ENCODE measurements at places on chromosomes 16 and 17. TPM values are rescaled to one million over a fixed set of nuclear protein-coding genes. Genes with fewer than 3 reads are reported as not detected.

GRCh38 chr17:61255647-61256046, 144.0 kb upstream of the TBX2 start:
- no peaks in the 10 kb centered on the region for H3K36me3 ChIP-seq
- H3K27ac ChIP-seq, result no peak overlapping the region
- no peak overlapping the region for H3K4me3 ChIP-seq
- DNase-seq, result no peak

DNA sequence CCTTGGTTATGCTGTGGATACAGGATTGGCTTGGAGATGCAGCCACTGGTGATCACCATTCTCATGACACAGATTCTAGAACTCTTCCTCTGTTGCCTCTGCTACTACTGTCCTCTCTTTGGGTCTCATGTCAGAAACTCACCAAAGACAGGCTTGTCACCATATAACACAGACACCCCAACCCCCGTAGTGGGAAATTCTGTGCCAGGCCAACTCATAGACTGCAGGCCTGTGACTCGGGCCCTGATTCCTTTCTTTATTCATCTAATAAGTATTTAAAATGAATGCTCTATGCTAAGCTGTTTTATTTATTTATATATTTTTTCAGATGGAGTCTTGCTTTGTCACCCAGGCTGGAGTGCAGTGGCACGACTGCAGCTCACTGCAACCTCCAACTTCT, 9.5 kb downstream of the CYB5D2 start:
- no peaks in the 10 kb centered on the region for H3K27me3 ChIP-seq
- no peak overlapping the region for H3K4me3 ChIP-seq
- DNase-seq, result no peak
- no peaks in the 10 kb centered on the region for H3K4me1 ChIP-seq
- no peaks in the 10 kb centered on the region for H3K36me3 ChIP-seq
- no peak overlapping the region for H3K27ac ChIP-seq

- no peaks in the 10 kb centered on the region for H3K36me3 ChIP-seq
- DNase-seq, result no peak
- peak overlapping the region; percentile 73 for H3K4me3 ChIP-seq
- H3K4me1 ChIP-seq, result peaks cover 16% of the 10 kb centered on the region
- H3K27me3 ChIP-seq, result no peaks in the 10 kb centered on the region
- peak overlapping the region; percentile 61 for H3K27ac ChIP-seq
Measured at GRCh38 chr16:970386-970765, 408 bp downstream of the LMF1 start.

Gene TOB1
- polyA plus RNA-seq, result 53.4 TPM

DNA sequence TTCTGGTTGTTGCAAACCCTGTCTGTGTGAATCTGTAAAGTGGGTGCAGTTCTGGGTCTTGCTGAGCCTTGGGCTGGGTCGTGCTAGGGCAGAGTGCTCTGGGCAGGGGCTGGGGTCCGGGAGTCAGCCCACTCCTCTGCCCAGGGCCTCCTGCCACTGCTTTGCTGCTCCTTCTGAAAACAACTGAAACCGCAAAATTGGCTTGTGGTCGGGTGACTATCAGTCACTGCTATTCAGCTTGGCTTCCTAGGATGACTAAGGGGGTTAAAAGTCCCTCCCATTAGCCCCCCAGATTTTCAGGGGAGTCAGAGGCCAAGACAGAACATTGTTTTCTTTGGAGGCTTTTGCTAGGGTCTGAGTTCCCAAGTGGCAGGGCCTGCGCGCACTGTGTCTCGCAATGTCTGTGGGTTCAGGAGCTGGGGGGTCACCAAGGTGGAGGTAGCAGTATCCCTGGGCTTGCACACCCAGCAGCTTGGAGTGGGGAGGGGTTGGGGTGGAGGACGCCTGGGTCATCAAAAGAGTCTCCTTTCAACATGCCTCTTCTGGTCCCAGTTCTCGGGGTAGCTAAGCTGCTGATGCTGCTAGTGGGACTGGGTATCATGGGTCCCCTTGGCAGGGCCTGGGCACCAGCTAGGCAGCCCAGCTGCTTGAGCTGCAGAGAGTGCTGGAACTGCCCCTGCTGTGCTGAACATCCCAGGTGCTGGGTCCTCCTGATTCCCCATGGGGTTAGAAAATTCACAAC, 13.5 kb upstream of the TBX21 start:
- peaks cover 3% of the 10 kb centered on the region for H3K27me3 ChIP-seq
- H3K4me3 ChIP-seq, result no peak overlapping the region
- H3K36me3 ChIP-seq, result no peaks in the 10 kb centered on the region

- H3K27me3 ChIP-seq, result no peaks in the 10 kb centered on the region
- H3K4me3 ChIP-seq, result no peak overlapping the region
- DNase-seq, result no peak
Measured at GRCh38 chr16:16073001-16073545, 123.7 kb downstream of the ABCC1 start.

- H3K4me1 ChIP-seq, result no peaks in the 10 kb centered on the region
- H3K4me3 ChIP-seq, result no peak overlapping the region
- no peaks in the 10 kb centered on the region for H3K27me3 ChIP-seq
- no peaks in the 10 kb centered on the region for H3K36me3 ChIP-seq
- H3K27ac ChIP-seq, result no peak overlapping the region
Measured at GRCh38 chr17:35978346-35978745, 3.0 kb downstream of the CCL16 start.

DNA sequence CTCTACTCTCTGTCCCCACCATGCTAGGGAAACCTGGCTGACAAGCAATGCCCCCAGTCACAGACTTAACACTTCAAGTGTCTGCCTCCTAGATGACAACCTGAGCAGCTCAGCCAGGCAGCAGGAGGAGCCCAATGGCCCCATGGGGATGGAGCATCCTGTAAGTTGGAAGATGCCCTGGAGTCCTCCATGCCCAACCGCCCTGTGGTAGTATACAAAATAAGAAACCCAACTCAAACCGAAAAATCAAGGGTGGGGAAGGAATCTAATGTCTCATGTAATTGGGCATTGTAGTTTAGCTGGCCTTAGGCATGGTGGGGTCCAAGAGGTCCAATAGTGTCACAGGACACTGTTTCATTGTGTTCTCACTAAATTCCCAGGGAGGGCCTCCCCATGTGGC, 104.0 kb downstream of the AIPL1 start:
- H3K4me3 ChIP-seq, result no peak overlapping the region
- no peaks in the 10 kb centered on the region for H3K4me1 ChIP-seq
- no peaks in the 10 kb centered on the region for H3K27me3 ChIP-seq
- no peaks in the 10 kb centered on the region for H3K36me3 ChIP-seq
- H3K27ac ChIP-seq, result no peak overlapping the region

Gene MYO18A
- 39.7 TPM for polyA plus RNA-seq

GRCh38 chr16:76768316-76768715, 422.7 kb upstream of the MON1B start:
- H3K27ac ChIP-seq, result no peak overlapping the region
- H3K4me1 ChIP-seq, result no peaks in the 10 kb centered on the region
- no peaks in the 10 kb centered on the region for H3K36me3 ChIP-seq
- no peak for DNase-seq
- no peak overlapping the region for H3K4me3 ChIP-seq

Gene HOXB6
- not detected for polyA plus RNA-seq

DNA sequence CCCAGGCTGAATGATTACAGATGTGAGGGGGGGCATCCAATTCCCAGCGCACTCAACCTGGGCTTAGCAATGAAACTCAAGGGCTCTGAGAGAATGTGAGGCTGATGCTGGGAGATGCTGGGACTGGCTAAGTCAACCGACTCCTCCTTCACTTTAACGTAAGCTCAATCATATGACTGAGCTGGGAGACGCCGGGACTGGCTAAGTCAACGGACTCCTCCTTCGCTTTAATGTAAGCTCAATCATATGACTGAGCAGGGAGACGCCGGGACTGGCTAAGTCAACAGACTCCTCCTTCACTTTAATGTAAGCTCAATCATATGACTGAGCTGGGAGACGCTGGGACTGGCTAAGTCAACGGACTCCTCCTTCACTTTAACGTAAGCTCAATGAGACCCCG, 179.4 kb downstream of the VPS53 start:
- H3K4me1 ChIP-seq, result no peaks in the 10 kb centered on the region
- DNase-seq, result no peak
- no peaks in the 10 kb centered on the region for H3K27me3 ChIP-seq

Gene PIRT
- polyA plus RNA-seq, result not detected
